Heart left ventricle (tissue), 16 donors: ENCODE measurements at places on chromosomes 16 and 17.

- peak; percentile 89 for DNase-seq
- no peaks in the 10 kb centered on the region for H3K4me1 ChIP-seq
These were observed 25.7 kb upstream of the SLC47A1 start for GRCh38 chr17:19507775-19508576.

GRCh38 chr17:70050931-70051330 lies 24.1 kb upstream of the KCNJ16 start:
- no peaks in the 10 kb centered on the region for H3K27me3 ChIP-seq
- H3K4me1 ChIP-seq = peaks cover 8% of the 10 kb centered on the region
- H3K27ac ChIP-seq = no peak overlapping the region
- DNase-seq = no peak

DNA sequence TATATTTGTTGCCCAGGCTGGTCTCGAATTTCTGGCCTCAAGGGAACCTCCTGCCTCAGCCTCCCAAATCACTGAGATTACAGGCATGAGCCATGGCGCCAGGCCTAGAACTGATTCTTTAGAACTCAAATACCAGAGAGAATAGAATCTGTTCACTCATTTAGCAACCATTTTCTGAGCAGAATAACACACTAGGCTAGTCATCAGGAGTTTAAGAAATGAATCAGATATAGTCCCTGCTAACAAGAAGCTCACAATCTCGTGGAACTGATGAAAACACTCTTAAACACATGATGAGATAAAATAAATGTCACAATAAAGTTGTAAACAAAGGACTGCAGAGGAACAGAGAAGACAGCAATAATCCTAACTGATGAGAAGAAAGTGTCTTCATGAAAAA lies 55.8 kb upstream of the ADCY9 start:
- no peaks in the 10 kb centered on the region for H3K36me3 ChIP-seq
- no peak for DNase-seq
- no peak overlapping the region for H3K4me3 ChIP-seq
- no peaks in the 10 kb centered on the region for H3K4me1 ChIP-seq

GRCh38 chr17:2283302-2283701 lies 20.3 kb downstream of the SMG6 start:
- H3K27me3 ChIP-seq = no peaks in the 10 kb centered on the region
- H3K4me3 ChIP-seq = no peak overlapping the region
- no peak overlapping the region for H3K27ac ChIP-seq
- peaks cover 93% of the 10 kb centered on the region for H3K36me3 ChIP-seq
- peaks cover 16% of the 10 kb centered on the region for H3K4me1 ChIP-seq

DNA sequence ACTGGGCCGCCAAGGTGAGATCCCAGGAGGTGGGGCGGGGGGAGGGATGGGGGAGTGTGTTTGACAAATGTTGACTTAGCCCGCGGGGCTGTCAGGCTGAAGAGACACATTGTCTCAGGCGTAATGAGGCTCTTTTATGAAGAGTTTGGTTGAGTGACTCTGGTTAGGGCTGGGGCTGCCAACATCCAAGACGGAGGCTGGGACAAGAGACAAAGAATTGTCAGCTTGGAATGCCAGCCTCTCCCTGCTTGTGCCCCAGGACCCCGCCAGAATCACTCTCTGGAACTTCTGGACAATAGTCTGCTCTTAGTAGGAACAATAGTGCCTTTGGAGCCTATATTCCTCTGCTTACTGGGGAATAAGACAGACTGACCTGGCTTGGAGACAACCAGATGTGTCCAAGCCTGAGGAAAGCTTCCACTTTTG lies 24.0 kb downstream of the PCTP start:
- peaks cover 71% of the 10 kb centered on the region for H3K36me3 ChIP-seq
- no peak overlapping the region for H3K4me3 ChIP-seq
- H3K27ac ChIP-seq = no peak overlapping the region

DNA sequence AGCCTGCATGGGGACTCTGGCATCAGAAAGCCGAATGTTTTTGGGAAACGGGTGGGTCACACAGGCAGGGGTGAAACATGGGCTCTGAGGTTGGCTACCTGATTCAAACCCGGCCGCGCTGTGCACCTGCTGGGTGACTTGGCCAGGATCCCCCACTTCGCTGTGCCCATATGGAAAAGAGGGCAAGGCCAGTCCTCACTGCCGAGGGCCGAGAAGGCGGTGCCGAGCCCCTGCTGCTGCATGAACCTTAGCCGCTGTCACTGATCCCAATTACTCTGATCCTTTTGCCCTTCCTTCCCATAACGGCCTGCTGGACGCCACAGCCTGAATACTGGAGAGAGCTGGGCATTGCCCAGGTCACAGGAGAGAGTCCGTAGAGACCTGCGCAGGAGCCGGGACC lies 17.7 kb downstream of the KDM8 start:
- H3K27me3 ChIP-seq = no peaks in the 10 kb centered on the region
- no peaks in the 10 kb centered on the region for H3K36me3 ChIP-seq
- no peak overlapping the region for H3K4me3 ChIP-seq
- H3K4me1 ChIP-seq = peaks cover 16% of the 10 kb centered on the region
- H3K27ac ChIP-seq = no peak overlapping the region

DNA sequence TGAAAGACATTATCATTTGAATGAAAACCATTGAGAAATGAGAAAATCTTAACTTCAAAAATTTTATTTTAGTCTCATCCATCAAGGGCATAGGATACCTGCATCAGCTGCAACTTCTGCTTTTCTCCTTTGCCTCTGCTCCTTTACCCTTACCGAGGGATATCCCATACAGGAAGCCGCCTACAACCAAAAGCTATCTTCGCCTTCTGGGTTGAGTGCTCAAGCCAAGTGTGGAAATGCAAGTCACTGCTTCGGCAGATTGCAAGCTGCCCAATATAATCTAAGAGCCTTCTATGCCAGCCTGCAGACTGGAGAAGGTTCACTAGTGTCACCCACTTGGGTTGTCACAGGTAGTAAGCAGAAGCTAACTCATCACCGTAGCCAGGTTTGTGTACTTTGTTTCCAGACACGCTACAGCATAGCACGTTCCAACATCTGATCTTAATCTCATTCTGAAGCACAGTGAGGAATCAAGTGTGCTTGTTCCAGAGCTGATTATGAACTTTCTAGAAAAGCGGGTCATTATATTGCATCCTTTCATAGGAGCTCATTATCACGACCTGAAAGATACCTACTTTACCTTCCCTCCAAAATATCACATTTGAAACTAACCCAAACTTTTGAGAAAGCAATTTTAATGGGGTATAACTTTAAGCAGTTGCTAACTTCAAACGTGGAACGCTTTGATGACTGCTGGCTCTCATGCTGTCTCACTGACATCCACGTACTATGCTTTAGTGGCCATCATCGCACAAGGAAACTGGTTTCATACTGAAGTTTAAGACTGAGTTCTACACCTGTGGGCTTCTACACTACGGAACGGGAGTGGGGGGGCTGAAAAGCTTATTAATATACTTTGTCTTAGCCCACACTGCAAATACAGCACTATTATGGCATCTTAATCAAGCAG lies 8.0 kb upstream of the UNK start:
- peaks cover 35% of the 10 kb centered on the region for H3K4me1 ChIP-seq
- H3K27ac ChIP-seq = peak overlapping the region; percentile 48
- DNase-seq = no peak
- H3K27me3 ChIP-seq = no peaks in the 10 kb centered on the region
- H3K36me3 ChIP-seq = peaks cover 49% of the 10 kb centered on the region

DNA sequence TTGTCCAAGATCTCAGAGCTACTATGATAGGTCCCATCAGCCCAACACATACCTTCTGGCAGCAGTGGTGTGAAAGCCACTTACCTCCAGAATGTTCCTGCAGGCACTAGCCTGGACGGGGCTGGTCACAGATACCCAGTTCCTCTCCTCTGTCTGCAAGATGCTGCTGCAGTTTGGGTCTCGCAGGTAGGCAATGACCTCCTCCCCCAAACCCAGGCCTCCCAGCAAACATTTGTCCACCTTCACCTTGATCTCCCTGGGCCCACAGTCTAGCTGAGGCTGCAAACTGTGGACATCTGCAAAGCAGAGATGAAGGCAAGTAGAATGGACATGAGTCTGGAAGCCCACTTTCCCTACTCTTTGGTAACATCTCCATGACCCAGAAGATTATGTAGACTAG lies 7.1 kb downstream of the GP2 start:
- no peak overlapping the region for H3K4me3 ChIP-seq
- peaks cover 3% of the 10 kb centered on the region for H3K27me3 ChIP-seq
- no peak overlapping the region for H3K27ac ChIP-seq
- no peak for DNase-seq
- H3K4me1 ChIP-seq = no peaks in the 10 kb centered on the region

GRCh38 chr16:52488837-52489289 lies 58.1 kb downstream of the TOX3 start:
- no peak for DNase-seq
- H3K27ac ChIP-seq = no peak overlapping the region
- no peak overlapping the region for H3K4me3 ChIP-seq
- no peaks in the 10 kb centered on the region for H3K4me1 ChIP-seq
- H3K36me3 ChIP-seq = no peaks in the 10 kb centered on the region
- H3K27me3 ChIP-seq = no peaks in the 10 kb centered on the region

DNA sequence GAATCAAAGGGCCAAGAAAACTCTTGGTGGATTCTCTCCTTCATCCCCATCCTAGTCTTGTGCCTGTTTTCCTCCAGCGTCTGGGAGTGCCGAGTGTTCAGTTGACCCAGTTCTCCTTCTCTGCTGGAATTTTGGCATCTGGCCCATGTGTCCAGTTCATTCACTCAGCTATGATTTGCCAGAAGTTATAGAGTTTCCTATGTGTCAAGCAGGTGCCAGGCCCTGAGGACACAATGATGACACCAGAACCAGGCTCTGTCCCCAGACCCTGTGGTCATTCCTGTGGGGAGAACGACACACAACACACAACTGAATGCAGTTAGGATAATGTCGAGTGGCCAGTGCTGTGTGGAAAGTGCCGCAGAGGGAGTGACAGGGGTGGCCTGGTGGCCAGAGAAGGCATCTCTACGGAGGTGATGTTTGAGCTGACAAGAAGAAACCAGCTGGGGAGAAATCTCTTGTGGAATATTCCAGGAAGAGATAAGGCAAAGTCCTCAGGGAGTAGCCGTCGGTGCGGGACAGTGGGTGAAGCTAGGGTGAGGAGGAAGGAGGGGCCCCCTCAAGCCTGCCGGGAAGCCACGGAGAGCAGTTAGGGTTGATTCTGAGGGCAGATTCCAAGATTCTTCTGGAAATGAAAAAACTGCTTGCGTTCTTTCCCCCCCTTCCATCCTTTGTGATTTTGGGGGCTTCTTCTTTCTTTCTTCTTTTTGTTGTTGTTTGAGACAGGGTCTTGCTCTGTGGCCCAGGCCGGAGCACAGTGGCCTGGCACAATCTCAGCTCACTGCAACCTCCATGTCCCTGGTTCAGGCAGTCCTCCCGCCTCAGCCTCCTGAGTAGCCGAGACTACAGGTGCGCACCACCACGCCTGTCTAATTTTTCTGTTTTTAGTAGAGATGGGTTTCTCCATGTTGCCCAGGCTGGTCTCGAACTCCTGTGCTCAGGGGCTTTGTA lies 35.8 kb upstream of the IL34 start:
- no peak overlapping the region for H3K27ac ChIP-seq
- DNase-seq = peak; percentile 53
- H3K27me3 ChIP-seq = no peaks in the 10 kb centered on the region
- H3K36me3 ChIP-seq = no peaks in the 10 kb centered on the region
- H3K4me1 ChIP-seq = no peaks in the 10 kb centered on the region

- no peak for DNase-seq
- peaks cover 17% of the 10 kb centered on the region for H3K4me1 ChIP-seq
These were observed 11.9 kb downstream of the TMEM94 start for GRCh38 chr17:75468291-75468754.

- no peaks in the 10 kb centered on the region for H3K36me3 ChIP-seq
- H3K4me3 ChIP-seq = peak within 1 kb of the TSS; percentile 57
- peak within 1 kb of the TSS; percentile 79 for H3K27ac ChIP-seq
- peaks cover 20% of the 10 kb centered on the region for H3K4me1 ChIP-seq
These were observed at the start of gene KCNJ12 for GRCh38 chr17:21376081-21376758. Gene KCNJ12 (plus strand): TSS chr17:21376357. CDS start chr17:21415343, 38,986 bp downstream.

DNA sequence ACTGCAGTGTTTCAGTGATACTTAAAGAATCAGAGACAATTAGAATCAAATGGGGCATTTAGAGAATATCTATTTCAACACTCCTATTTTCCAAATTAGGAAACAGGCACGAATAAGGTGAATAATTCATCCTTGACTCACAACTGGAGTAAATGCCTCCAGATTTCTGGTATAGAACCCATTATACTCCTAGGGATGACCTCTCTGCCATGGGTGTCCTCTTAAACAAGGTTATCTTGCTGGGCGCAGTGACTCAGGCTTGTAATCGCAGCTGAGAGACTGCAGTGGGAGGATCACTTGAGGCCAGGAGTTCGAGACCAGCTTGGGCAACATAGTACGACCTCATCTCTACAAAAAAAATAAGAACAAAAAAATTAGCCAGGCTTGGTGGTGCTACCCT lies 139.8 kb upstream of the ELAC2 start:
- no peaks in the 10 kb centered on the region for H3K4me1 ChIP-seq
- H3K27ac ChIP-seq = no peak overlapping the region
- no peaks in the 10 kb centered on the region for H3K36me3 ChIP-seq

DNA sequence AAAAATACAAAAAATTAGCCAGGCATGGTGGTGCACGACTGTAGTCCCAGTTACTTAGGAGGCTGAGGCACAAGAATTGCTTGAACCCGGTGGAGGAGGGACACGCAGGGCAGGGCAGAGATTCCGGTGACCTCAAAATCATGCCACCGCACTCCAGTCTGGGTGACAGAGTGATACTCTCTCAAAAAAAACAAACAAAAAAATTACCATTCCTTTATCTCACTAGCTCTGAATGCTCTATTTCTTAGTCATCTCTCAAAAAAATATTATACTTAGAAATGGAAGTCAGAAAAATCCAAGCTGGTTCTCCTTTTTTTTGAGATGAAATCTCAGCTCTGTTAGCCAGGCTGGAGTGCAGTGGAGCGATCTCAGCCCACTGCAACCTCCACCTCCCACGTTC lies 40.8 kb downstream of the SPOP start:
- peaks cover 80% of the 10 kb centered on the region for H3K4me1 ChIP-seq
- no peaks in the 10 kb centered on the region for H3K27me3 ChIP-seq
- no peaks in the 10 kb centered on the region for H3K36me3 ChIP-seq
- H3K4me3 ChIP-seq = no peak overlapping the region
- DNase-seq = no peak

GRCh38 chr16:86854058-86854621 lies 275.8 kb downstream of the FOXL1 start:
- no peak overlapping the region for H3K27ac ChIP-seq
- H3K4me3 ChIP-seq = no peak overlapping the region
- no peaks in the 10 kb centered on the region for H3K36me3 ChIP-seq

DNA sequence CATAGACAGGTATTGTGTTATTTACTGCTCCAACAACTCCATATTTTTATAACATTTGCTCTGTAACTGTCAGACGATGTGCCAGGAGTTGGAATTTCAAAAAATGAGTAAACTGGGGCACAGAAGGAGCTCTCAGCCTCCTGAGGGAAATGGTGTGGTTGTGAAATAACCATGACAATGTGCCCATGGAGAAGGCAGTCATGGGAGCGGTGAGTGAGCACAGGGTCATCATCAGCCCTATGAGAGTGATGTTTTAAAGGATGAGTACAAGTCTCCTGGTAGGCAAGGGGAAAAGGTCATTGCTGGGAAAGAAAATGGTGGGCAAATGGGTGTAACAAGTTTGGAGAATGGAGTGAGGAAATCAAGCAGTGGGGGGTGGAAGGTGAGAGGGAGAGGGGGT lies 115.0 kb upstream of the SEC14L1 start:
- H3K4me1 ChIP-seq = no peaks in the 10 kb centered on the region
- no peaks in the 10 kb centered on the region for H3K27me3 ChIP-seq
- H3K36me3 ChIP-seq = no peaks in the 10 kb centered on the region
- no peak for DNase-seq
- no peak overlapping the region for H3K4me3 ChIP-seq
